ENCODE measurements at places on chromosomes 13 and 19. TPM values are rescaled to one million over a fixed set of nuclear protein-coding genes. Genes with fewer than 3 reads are reported as not detected.
A peak's percentile ranks its signal among the peaks of the same experiment; 100 is the strongest.

- no peak overlapping the region for H3K4me3 ChIP-seq
- H3K4me1 ChIP-seq: no peaks in the 10 kb centered on the region
- no peaks in the 10 kb centered on the region for H3K27me3 ChIP-seq
- no peaks in the 10 kb centered on the region for H3K36me3 ChIP-seq
- DNase-seq: no peak
These were observed 1556.2 kb downstream of the SLITRK5 start for GRCh38 chr13:89227356-89227755.

FXYD3 gene
- not detected for total RNA-seq

GRCh38 chr19:2271234-2272103, 10.5 kb downstream of the PEAK3 start:
- H3K27me3 ChIP-seq: no peaks in the 10 kb centered on the region
- peaks cover 28% of the 10 kb centered on the region for H3K4me1 ChIP-seq
- H3K36me3 ChIP-seq: peaks cover 48% of the 10 kb centered on the region
- peak overlapping the region; percentile 73 for H3K27ac ChIP-seq

PCDH8 gene
- total RNA-seq: 0.14 TPM

GRCh38 chr13:74597526-74597925, 463.3 kb upstream of the KLF12 start:
- H3K27ac ChIP-seq: no peak overlapping the region
- no peaks in the 10 kb centered on the region for H3K4me1 ChIP-seq
- H3K36me3 ChIP-seq: no peaks in the 10 kb centered on the region
- H3K4me3 ChIP-seq: no peak overlapping the region
- no peaks in the 10 kb centered on the region for H3K27me3 ChIP-seq

GRCh38 chr19:14425696-14426138, 6.6 kb upstream of the DDX39A start:
- H3K36me3 ChIP-seq: no peaks in the 10 kb centered on the region
- no peak overlapping the region for H3K4me3 ChIP-seq
- no peaks in the 10 kb centered on the region for H3K4me1 ChIP-seq
- DNase-seq: no peak
- peaks cover 7% of the 10 kb centered on the region for H3K27me3 ChIP-seq

DNA sequence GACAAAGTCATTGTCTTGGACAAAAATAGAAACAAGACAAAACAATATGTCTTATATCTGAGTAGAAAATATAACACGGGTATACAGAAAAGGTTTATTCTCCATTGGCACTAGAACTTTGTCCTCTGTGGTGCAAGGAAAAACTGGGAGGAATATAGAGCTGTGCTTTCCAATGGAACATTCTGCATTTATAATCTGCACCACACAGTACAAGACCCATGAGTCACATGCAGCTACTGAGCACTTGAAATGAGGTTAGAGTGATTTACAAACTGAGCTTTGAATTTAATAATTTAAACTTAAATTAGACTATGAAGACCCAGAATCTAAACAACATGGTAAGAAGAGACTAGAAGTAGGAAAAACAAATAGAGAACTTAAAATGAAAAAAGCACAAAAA, 86.1 kb downstream of the RAP2A start:
- no peaks in the 10 kb centered on the region for H3K4me1 ChIP-seq
- no peak for DNase-seq

All from activated T-helper 2 cell treated with anti-CD3 and anti-CD28 coated beads, Interferon-gamma antibody, Interleukin-2, Interleukin-4, amounts not matched to agents 10 μg/mL and 5 μg/mL and 100 μg/mL, durations not matched to agents 14 hours and 24 hours and 36 hours (primary cell).